ENCODE measurements at places on chromosomes 7 and 10. TPM values are rescaled to one million over a fixed set of nuclear protein-coding genes. Genes with fewer than 3 reads are reported as not detected.

DNA sequence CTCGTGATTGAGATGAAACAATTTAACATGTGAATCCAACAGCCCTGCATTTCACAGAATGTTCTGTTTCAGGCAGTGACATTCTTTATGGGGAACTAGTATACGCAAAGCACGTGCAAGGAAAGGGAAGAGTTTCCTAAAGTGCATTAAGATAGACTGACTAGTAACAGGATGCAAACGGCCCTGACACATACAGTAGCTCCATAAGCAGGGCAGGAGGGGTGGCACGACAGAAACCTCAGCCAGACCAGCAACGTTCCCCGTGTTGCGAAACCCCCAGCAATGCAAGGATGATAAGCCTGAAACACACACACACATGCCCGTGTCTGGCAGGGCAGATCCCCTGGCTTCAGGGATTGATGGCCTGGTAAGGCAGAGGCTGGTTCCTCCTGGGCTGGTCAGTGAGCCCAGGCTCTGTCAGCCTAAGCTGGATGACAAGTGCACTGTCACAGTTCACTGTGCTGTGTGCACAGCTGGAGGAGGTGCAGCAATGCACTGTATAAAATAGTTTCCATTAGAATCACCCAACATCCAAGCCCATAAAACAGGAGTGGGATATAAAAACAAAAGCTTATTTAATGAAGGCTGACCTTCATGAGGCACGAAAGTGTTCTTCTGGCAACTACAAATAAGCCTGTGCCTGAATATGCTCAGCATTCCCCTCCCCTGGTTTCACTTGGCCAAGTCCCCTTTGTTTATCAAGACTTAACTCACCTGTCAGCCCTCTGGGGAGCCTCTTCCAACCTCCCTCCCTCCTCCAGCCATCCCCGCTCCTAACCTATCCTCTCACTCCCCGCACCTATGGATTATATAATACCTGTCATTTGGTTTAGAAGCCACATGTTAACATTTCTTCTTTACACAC is 88.8 kb downstream of the GSAP start:
- H3K36me3 ChIP-seq = no peaks in the 10 kb centered on the region
- H3K4me3 ChIP-seq = no peak overlapping the region
- H3K27ac ChIP-seq = no peak overlapping the region

- H3K36me3 ChIP-seq = no peaks in the 10 kb centered on the region
- H3K27me3 ChIP-seq = no peaks in the 10 kb centered on the region
- DNase-seq = no peak
- H3K27ac ChIP-seq = no peak overlapping the region
- H3K4me1 ChIP-seq = no peaks in the 10 kb centered on the region
These were observed 25.0 kb upstream of the PPA1 start for GRCh38 chr10:70258216-70258615.

Gene TRPV5
- total RNA-seq = not detected

Gene DGKB
- 0.57 TPM for total RNA-seq
